Diencephalon (tissue), 1 donor: ENCODE measurements at places on chromosomes 3 and 15. TPM values are rescaled to one million over a fixed set of nuclear protein-coding genes. Genes with fewer than 3 reads are reported as not detected.

The GPR160 gene
- 5.3 TPM for total RNA-seq

The PLSCR4 gene
- total RNA-seq = 30.2 TPM

The TADA3 gene
- total RNA-seq = 39.2 TPM

The DLG1 gene
- total RNA-seq = 105 TPM

The ANKUB1 gene
- 4.2 TPM for total RNA-seq

The MESP2 gene
- 0.92 TPM for total RNA-seq

The SCAP gene
- 71.7 TPM for total RNA-seq

The NMNAT3 gene
- total RNA-seq = 6.9 TPM

The TARS3 gene
- 29.8 TPM for total RNA-seq

The FOXB1 gene
- total RNA-seq = 2.1 TPM

The PLCH1 gene
- 30.9 TPM for total RNA-seq
